ENCODE measurements at places on chromosomes 13 and 19.

DNA sequence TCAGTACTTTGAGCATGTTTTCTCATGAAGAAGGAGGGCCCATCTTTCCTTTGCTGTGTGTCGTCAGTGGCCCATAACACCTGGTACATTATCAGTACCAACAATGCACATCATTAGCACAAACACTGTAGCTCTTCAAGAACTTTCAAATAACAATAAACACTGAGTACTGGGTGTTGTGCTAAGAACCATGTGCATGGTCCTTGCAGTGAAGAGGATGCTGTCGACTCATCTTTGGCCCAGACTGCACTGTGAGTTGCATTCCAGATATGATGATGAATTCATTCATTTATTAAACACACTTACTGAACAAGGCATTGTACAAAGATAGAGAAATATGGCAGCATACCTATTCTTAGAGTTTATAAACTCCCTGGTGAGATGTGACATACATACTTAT is 55.8 kb downstream of the FLT3 start:
- no peak for DNase-seq

- DNase-seq, result no peak
These were observed 164.8 kb upstream of the KL start for GRCh38 chr13:32851083-32852069.

DNA sequence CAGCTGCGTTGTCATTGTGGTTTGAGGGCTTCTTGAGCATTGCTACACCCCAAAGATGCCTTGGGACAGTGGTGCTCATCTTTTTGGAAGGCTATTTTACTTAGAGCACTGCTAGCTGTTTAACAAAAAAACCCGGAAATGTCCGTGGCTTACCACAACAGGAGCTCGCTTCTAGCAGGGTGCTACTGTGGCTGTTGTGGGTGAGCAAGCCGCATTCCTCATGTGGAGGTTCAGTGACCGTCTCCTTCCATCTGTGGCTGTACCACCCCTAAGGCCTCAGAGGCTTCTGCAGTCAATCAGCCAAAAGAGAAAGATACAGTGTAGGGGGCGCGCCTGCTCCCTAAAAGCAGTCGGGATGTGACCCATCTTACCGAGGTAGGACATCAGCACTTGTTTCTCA is 1004.2 kb downstream of the UQCRFS1 start:
- no peak for DNase-seq

DNA sequence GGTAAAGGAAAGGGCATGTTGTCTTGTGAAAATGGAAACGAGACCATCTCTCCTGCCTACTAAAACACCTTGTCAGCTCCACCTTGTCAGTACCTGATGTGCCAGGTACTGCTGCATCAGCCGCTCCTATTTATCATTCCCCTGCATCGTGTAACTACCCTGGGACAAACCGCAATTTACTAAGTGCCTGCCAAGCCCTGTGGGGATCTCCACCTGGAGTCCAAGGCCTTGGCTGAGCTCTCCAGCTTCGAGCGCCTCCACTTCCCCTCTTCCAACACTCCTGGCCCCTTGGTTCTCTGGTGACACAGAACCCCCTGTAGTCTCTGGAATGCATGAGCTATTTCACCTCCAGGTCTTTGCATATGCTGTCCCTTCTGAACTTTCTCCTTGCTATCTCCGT is 25.9 kb upstream of the CCNP start:
- no peak for DNase-seq

- no peak for DNase-seq
These were observed 386.6 kb downstream of the DIAPH3 start for GRCh38 chr13:59776924-59777690.

GRCh38 chr13:45184693-45185092 is 16.2 kb downstream of the KCTD4 start:
- no peak for DNase-seq

DNA sequence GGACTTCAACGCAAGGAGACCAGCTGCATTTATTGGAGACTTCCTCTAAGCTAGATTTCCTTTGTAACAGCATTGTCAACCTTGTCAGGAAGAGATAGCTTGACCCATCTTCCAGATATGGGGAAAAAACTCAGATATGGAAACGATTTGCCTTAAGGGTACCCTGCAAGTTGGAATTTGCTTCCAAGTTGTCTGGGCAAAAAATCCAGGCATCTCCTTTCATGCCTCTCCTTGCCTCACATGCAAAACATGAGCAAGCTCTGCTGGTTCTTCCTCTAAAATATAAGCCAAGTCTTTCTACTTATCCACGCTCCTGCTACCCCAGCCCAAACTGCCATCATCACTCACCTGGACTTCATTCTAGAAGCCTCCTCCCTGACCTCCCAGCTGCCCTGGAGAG is 6.4 kb upstream of the DNMT1 start:
- no peak for DNase-seq

GRCh38 chr13:83940742-83941141 is 58.5 kb upstream of the SLITRK1 start:
- DNase-seq, result no peak

Measured in NCI-H1694 treated with DMSO at 0.1 percent for 48 hours (cell line).